Neural crest cell (in vitro differentiated cells): ENCODE measurements at places on chromosomes 3 and 15. TPM values are rescaled to one million over a fixed set of nuclear protein-coding genes. Genes with fewer than 3 reads are reported as not detected.

Gene SI
- not detected in 2 replicates for total RNA-seq

Gene GRAMD1C
- total RNA-seq = 1.6 and 2.4 TPM in 2 replicates

Gene SLC9A9
- total RNA-seq = 0.56 and 1.6 TPM in 2 replicates

DNA sequence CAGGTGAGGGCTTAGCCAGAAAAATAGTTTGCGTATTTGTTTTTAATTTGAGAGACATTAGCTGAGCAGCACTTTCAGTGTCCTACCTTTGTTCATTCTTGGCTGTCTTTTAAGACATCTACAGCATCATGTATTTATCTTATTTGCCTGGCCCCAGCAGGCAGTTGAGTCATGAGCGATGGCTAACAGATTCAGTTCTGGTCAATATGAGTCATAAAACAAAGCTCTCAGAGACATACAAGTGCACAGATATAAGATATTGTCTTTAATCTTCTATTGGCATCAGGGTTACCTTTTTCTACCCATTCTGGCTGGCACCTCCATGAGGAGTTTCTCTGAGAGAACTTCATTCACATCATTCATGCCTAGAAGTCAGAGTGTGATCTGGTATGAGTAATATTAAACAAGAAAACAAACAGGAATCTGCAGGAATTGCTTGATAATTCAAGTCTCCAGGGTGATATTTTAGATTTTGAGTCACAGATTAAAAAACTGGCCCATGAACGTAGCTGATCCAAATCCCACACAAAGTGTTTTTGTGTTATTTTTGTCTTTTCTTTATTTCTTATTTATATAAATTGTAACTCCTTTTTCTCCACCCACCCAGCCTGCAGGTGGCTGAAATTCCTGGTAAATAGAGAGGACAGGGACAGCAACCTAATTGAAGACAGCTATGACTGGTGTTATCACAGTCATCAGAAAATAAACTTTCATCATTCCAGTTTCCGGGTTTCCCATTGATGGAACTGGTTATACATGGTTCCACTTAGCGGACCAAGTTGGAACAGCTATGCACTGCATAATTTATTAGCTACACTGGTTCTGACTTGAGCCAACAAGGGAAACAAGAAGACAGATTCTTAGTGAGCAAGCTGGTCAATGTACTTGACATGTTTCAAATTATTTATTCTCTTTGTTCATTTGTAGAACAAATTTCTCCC, 47.3 kb downstream of the PLSCR2 start:
- DNase-seq = no peak

DNA sequence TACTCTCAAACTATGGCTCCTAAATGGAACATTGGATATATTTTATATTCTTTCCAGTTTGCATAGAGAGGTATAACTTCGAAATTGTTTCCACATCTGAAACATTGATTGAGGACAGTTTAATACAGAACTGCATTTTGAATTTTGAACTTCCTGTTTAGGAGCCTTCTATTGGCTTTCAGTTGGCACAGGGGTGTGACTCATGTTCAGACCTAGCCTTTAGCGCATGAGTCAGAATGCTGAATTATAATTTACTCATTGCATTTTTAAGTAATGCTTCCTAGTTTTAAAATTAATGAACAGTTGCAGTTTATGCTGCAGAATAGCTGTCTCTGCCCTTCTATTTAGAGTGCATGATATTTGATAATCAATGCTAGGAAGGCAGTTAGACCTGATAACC, 751.7 kb downstream of the CADM2 start:
- no peak for DNase-seq

- DNase-seq = no peak
These were observed 65.1 kb upstream of the LEKR1 start for GRCh38 chr3:156761007-156761406.

GRCh38 chr15:38247336-38247735, 5.3 kb upstream of the SPRED1 start:
- DNase-seq = no peak

- DNase-seq = no peak
These were observed 866 bp upstream of the CD276 start for GRCh38 chr15:73683257-73683776.

DNA sequence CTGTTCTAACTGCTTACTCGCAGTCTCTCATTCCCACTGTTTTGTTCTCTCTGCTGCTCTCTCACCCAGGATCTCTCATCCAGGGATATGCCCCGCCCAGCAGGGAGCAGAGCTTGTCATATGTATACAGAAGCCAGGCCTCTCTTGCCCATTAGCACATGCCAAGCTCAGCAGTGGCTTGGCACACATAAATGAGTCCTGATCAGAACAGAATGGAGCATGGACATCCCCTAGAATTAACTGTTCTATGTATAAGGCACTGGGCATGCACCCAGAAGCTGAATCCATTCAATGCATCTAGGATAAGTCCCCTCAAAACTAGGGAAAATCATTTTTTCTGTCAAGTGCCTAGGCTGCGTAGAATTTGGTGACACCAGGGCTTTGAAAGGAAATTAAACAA, 61.6 kb downstream of the IGSF11 start:
- DNase-seq = no peak

- DNase-seq = no peak
These were observed 749 bp downstream of the RSRC1 start for GRCh38 chr3:158110658-158111018.
